Activated CD8-positive, alpha-beta memory T cell treated with anti-CD3 and anti-CD28 coated beads for 4 hours (primary cell): ENCODE measurements at places on chromosomes 12 and 14.

DNA sequence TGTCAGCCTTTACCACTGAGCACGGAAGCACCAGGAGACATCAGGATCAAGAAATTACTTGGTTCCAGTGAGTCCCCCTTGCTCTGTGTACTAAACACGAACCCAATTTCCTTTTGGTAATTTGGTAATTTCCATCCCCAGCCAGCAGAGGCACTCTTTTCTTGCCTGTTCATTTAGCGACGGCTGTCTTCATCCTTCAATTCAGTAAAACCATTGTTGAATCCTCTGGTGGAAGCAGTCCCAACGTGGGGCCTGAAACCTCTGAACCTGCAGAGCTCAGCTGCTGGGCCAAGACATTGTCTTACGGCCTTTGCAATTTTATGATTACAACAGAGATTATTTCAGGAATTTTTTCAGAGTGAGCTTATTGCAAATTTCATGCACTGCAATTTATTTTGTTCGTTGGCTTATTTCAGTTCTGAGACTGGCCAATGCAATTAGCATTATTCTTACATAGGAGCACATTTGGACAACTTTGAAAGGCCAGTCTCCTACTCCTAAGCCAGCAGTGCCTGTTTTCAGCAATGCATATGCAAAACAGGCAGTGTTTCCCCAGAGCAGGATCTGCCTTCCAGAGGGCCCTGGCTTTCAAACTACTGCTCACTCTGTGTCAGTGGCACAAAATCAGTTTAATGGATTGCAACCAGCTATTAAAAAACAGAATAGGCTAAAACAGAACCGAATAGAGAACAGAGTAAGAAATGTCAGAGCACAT lies 372.9 kb upstream of the TMEM132C start:
- no peak for DNase-seq

DNA sequence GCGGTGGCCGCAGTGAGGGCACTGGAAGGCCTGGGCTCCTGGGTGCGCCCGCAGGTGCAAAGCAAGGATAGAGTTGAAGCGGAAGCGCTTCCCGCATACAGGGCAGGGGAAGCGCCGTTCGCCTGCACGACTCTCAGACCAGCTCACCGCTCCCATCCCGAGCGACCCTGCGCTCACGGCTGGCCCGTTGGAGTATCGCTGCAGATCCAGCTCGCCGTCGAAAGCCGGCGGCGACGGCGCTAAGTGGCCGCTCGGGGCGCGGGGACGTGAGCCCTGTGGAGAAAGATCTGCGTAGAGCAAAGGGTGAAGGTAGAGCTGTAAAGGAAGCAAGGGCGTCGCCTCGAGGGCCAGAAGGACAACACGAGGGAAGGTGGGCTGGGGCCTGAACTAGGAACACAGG lies 5.4 kb downstream of the ZNF219 start:
- DNase-seq = no peak

- no peak for DNase-seq
Observed at GRCh38 chr14:81341781-81342180, 58.3 kb downstream of the STON2 start.

- DNase-seq = no peak
Observed at GRCh38 chr12:30447061-30447750, 248.5 kb downstream of the IPO8 start.

GRCh38 chr14:76774821-76775694 lies 13.8 kb downstream of the VASH1 start:
- DNase-seq = no peak

DNA sequence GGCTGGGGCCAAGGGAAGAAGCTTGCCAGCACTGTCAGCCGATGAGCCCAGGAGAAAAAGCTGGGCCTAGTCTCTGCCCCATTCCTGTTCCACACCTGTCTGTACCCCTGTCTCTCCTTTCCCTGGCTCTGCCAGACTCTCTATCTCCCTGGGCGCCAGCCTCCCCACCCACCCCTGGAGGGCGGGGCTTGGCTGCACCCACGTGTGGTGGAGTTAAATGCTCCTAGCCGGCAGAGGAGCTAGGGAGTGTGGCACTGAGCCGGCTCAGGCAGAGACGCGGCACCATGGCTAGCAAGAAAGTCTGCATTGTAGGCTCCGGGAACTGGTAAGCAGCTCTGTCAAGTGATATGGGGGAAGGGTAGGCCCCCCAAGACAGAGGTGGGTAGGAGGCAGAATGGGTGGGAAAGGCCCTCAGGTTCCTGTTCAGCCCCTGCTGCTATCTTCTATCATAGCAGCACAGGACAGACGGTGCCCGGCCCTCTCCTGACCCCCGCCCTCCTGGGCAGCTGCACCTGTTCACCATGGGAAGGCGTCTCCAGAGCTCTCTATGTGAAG lies at the start of gene GPD1:
TSS of gene GPD1 (plus strand) at position 242 of the 555 bp plus-strand sequence. CDS start at position 285, 43 bp downstream.
- no peak for DNase-seq

DNA sequence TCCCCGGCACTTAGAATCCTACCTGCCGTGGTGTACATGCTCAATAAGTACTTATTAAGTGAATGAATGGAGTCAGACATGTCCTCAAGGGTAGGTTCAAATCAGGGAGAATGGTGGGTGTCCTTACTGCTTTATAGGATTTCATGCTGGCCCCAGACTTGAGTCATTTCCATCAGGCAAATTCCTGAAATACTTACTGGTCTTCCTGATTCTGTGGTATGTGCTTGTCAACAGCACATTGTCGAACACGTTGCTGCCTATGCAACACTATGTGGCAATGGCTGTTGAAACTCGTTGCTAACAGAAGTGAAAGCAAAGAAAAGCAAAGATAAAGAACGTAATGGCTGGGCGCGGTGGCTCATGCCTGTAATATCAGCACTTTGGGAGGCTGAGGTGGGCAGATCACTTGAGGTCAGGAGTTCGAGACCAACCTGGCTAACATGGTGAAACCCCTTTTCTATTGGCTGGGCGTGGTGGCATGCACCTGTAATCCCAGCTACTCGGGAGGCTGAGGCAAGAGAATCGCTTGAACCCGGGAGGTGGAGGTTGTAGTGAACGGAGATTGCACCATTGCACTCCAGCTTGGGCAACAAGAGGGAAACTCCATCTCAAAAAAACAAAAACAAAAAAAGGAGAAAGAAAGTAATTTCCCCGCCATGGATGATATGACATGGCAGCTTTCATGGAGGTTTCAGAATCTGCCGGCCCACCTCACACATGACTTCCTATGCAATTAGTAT lies 214.9 kb downstream of the ZFP36L1 start:
- no peak for DNase-seq

DNA sequence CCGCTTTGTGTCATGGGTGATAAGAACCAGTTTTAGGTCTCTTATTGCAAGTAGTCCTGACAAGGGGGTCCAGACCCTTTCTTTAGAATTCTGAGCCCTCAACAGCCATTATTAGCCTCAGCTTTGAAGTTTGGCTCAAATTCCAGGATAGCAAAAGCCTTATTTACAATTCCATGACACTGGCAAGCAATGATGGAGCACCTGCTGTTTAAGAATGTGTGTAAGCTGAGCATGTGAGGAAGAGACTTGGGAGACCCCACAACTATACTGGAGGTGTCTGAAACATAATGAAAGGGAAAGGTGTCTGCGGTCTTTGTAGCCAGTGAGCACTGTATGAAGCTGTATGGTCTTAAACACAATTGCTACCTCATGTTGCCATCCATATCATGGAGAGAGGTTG lies 119.8 kb downstream of the TBX5 start:
- no peak for DNase-seq

DNA sequence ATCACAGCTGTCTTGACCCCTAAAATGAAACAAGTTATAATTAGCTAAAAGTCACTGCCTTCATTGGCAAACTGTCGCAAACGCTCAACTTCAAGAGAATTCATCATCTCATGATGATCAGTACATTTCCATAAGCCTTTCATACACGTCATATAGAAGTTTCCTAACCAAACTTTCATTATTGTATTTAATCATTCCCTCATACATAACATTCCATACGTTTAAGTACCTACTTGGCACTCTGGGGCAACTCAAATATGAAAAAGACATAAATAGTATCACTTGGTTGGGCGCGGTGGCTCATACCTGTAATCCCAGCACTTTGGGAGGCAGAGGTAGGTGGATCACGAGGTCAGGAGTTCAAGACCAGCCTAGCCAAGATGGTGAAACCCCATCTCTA lies 12.4 kb upstream of the PPP2R5E start:
- no peak for DNase-seq

DNA sequence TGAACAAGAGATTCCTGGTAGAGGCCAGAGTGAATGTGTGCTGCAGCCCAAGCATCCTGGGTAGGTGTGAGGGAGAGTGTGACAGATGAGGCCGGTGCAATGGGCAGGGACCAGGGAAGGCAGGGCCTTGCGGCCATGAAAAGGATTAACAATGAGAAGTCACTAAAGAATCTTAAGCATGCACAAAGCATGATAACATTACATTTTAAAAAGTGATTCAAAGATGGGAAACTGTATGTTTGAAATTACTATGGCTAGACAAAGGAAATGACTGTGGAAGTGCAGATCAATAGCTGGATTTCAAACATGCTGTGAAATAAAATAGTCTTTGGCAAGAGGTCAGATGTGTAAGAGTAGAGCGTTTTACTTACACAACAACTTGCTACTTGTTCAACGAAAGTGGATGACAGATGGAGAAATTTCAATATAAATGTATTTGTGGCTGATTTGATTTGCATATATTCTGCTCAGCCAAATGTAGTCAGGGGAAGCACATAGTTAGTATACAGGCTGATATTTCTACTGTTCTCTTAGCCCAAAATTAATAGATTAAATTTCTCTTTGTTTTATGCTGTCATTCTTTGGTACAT lies 175.5 kb downstream of the CCDC59 start:
- DNase-seq = no peak
